Type B pancreatic cell (in vitro differentiated cells): ENCODE measurements at places on chromosomes 12 and 14. TPM values are rescaled to one million over a fixed set of nuclear protein-coding genes. Genes with fewer than 3 reads are reported as not detected.

Gene IAPP
- total RNA-seq: 10.0 and 10.4 TPM in 2 replicates

Gene FSCB
- 0.12 TPM in 1 of 2 replicates, not detected in the other for total RNA-seq

Gene C14orf39
- 0.19 and 0.80 TPM in 2 replicates for total RNA-seq

Gene GPR135
- 0.83 and 2.7 TPM in 2 replicates for total RNA-seq

Gene OR4E2
- total RNA-seq: not detected in 2 replicates

Gene GPR132
- 0.24 and 0.33 TPM in 2 replicates for total RNA-seq

Gene SLC10A1
- total RNA-seq: not detected in 2 replicates

Gene GLT1D1
- total RNA-seq: 2.5 and 2.6 TPM in 2 replicates

Gene NUAK1
- total RNA-seq: 6.5 and 8.1 TPM in 2 replicates

Gene HOXC5
- total RNA-seq: 1.9 and 56.9 TPM in 2 replicates

DNA sequence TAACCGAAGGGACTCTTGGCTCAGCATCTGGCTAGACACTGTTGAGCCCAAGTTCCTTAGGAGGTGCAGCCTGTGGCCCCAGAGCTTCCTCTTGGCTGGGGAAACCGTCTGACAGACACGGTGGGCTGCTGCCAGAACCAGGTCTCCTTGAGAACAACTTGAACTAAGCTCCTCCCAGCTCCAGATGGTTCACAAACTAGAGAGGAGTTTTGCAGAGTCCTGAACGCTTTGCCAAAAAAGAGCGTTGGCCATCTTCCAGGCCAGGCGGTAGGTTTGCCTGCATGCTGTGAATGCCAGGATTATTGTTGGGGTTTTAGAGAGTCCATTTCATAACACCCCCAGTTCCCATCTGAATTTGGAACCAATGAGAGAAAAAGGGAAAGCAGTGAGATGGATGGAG, 399.8 kb downstream of the RGS6 start:
- DNase-seq: no peak

- DNase-seq: no peak
Observed at GRCh38 chr12:28543021-28543890, 353.0 kb downstream of the CCDC91 start.

DNA sequence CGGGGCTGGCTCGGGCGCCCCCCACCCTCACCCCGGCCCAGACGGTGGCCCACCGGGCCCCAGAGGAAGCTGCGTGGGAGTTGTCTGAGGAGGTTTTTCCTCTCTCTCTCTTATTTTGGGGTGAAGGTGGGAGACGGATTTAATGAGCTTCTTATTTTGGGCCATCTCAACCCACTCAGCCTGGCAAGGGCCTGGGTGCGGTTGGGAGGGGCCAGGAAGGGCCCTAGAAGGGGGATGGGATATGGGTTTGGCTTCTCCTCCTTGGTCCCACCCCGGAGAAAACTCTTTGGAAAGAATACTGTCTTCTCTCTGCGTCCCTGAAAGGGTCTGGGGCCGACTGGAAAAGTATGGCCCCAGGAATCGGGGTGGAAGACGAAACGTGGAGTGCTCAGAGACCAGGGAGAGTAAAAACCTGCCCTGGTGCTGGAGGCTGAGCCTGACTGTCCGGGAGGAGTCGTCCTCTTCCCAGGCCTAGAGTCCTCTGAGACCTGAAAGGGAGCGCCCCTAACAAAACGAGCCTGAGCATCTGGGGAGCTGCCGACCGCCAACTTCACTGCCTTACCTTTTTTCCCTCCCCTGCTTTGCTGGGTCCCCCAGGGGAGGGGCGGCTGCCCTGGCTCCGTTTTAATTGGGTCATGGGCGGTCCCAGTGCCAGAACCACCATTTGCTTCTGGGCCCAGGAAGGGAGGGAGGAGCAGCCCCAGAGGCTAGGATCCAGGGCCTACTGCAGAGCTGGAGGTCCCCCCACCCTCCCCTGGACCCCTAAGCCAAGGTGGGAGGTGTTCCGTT, 1.6 kb downstream of the MMP14 start:
- DNase-seq: no peak

GRCh38 chr12:31929027-31929526, 30.1 kb upstream of the RESF1 start:
- DNase-seq: no peak

GRCh38 chr12:91914701-91915100, 230.9 kb downstream of the BTG1 start:
- no peak for DNase-seq

GRCh38 chr12:27367078-27367477, 34.4 kb downstream of the BMAL2 start:
- no peak for DNase-seq

GRCh38 chr12:113334786-113335539, at the start of gene SLC8B1:
SLC8B1 (minus strand) TSS chr12:113335109; CDS start chr12:113332878, 2,231 bp downstream.
- peak; percentile 95 for DNase-seq

DNA sequence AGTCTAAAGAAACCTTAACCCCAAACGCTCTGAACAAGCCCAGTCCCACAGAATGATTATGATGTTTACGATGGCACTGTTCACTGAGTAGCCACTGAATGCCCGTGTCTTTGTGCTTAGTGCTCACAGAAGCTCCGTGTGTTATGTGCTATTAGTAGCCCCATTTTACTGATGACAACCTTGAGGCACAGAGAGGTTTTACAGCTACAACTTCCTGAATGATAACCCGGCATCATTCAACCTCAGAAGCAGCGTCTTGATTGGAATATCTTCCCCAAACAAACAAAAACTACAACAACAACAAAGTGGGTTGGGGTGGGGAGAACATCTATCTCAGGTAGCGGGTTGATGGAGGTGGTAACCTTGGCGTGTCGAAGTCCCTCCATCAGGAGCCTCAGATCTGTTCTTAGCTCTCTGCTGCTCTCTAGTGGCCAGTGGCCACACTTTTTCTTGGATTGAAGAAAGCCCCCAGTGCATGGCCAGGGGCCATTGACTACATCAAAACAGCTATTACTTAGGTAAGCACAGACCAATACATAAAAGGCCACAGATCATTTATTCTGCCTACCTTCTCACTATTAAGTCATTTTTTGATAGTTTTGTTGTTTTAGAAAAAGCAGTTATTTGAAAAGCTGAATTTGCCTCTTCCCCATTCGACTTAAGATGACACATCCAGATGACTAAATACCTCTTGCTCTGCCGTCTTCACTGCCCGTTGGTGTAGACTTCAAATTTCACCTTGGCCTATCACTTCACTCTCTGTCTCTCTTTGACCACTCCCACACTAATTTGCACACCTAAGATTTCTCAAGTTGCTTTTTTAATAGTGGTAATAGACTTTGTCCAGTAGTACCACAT, 376.9 kb downstream of the GALC start:
- DNase-seq: peak; percentile 69

DNA sequence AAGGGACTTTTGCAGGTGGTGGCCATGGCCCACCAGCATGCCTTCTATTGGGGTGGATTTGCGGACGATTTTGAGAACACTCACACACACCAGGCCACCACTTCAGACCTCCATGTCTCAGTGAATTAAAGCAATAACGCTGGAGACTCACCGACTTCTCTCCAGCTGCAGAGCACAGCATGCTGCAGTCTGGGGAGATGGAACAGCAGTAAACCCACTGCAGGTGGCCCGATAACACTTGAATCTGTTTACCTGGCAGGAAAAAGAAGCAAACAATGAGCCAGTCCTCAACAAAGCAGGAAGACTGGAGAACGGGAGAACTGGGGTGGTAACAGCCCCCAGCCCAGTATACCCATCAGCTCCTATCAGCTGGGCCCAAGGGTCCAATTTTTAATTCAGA, 21.6 kb downstream of the RFC5 start:
- DNase-seq: no peak

DNA sequence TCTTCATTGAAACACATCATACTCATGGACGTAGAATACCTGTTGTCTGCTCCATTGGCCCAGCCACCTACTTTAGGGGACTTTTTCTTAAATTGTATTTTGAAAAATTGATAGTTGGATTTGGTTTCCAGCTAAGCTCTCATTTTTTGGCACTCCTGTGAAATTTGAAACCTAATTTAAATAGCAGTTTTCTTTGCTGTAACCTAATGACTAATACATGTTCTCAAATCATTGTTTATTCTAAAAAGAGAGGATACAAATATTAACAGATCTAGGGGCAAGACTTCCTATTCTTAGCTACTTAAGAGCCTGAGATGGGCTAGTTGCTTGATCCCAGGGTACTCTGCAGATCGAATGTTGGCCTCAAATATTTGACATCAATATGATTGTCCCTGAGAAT, 78.9 kb downstream of the PLEKHA5 start:
- DNase-seq: no peak

- no peak for DNase-seq
Observed at GRCh38 chr12:65500091-65500900, 221.8 kb downstream of the MSRB3 start.

- DNase-seq: no peak
Observed at GRCh38 chr12:13326076-13326475, 129.6 kb downstream of the EMP1 start.

DNA sequence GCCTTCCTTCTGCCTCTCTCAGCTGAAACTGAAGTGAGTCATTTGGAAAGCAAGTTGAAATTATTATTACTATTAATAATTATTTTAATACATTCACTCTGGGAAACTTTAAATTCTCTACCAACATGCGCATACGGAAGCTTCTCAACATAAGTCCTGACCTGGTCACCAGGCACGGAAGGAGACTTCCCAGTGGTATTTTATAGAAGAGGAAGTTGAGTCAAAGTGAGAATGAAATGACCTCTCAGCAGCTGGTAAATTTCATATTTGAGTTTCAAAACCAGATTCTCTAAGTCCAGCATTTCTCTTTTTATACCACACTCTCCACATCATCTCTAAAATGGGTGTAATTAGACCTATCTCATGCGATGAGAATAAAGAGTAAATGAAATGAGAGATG, 747.4 kb downstream of the VRK1 start:
- DNase-seq: no peak

DNA sequence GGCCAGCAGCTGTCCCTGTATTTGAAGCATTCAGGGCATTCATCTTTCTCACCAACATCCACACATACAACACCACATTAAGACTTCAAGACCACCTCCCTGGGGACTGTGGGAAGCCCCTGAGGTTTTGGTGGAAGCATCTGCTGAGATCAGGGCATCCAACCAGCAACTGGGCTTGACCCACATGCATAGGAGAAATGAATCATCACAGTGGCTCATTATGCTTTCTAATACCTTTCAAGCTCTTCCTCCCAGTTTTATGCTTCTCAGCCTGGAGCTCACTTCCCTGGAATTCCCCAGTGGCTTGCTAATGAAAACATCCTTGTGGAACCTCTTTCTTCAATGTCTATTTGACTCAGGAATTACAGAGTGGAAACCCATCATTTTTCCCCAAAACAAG, 21.4 kb upstream of the CMKLR1 start:
- no peak for DNase-seq

- no peak for DNase-seq
Observed at GRCh38 chr14:83972631-83973030, 1557.3 kb upstream of the FLRT2 start.

DNA sequence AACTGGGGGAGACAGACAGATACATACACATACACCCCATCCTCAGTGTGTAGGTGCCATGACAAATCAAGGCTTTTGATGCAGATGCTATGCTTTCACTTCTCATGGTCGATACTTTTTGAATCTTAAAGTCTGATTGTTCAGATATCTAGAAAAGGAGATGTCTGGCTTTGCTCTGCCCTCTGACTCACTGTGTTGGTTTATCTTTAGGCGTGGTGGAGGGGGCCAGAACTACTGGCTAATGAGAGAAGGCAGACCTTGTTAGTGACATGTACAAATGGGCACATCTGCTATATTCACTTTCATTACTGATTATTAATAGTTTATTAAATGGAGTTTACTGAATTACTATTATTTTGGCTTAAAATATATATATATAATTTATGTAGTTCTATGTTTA, 444.3 kb upstream of the RGS6 start:
- DNase-seq: no peak

DNA sequence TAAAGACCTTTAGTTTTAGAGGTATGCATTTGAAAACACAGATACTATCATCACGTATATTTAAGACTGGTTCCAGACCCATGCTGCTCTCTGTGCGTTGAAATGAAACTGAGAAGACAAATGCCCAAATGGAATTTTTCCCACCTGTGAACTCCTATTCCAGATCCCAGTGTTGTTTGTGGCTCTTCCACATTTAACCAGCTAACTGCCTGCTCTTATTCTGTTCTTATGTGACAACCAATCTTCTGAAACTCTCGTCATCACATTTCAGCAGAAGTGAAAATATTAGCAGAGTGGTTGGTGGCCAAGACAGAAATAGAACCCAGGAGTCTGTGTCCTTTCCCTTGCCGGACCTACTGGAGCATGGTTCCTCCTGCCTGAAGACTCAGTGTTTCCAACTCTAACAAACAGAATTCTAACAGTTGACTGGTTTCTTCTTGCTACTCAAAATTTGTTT, 460.2 kb downstream of the RAD51B start:
- no peak for DNase-seq

DNA sequence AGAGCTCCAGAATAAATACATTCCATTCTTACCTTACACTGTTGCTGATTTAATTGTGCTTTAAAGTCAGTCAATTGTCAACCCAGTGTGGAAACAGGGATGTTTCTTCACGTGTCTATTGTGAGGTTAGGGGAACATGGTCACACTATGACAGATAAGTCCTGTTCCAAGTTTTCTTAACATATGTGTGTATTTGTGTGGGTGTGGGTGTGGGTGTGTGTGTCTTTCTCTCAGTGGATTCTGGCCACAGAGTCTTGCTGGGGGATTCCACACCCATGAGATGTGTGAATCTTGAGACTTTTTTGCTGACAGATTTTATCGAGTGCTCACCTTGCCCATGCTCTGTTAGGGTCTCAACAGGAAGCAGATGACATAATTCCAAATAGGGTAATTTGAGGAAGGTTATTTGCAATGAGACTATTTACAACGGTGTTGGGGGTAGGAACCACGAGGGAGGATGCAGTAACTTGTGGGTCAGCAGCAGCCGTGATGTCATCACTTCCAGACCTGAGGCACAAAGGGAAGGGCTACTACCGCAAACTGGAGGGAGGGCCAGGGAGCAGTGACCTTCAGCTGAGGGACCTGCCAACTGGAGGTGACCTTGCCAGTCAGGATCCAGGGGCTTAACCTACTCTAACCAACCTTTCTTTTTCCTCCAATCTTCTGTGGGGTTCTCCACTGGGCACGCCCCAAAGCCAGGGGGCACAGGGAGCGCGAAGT, 1.9 kb upstream of the VRK1 start:
- DNase-seq: no peak

DNA sequence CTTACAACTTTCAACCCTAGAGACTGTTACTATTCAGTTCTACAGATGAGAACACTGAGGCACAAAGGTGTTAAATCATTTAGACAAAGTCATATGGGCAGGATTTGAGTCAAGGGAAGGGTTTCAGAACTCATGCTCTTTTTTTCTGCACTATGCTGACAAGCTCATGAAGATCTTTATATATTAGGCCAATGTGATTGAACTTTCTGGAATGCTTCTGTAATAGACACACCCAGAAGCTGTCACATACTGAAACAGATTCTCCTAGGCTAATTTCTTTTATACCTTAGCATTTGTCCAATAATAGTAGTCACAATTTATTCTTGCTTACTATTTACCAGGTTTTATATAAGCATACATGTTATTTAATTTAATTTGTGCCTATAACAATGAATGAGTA, 164.0 kb downstream of the ALG10B start:
- no peak for DNase-seq

GRCh38 chr12:25056011-25056410, 107.1 kb upstream of the BCAT1 start:
- no peak for DNase-seq

- no peak for DNase-seq
Observed at GRCh38 chr12:67712011-67712410, 63.5 kb downstream of the DYRK2 start.
